Effector CD4-positive, alpha-beta T cell (primary cell): ENCODE measurements at places on chromosomes 6 and 20.
A peak's percentile ranks its signal among the peaks of the same experiment; 100 is the strongest.

DNA sequence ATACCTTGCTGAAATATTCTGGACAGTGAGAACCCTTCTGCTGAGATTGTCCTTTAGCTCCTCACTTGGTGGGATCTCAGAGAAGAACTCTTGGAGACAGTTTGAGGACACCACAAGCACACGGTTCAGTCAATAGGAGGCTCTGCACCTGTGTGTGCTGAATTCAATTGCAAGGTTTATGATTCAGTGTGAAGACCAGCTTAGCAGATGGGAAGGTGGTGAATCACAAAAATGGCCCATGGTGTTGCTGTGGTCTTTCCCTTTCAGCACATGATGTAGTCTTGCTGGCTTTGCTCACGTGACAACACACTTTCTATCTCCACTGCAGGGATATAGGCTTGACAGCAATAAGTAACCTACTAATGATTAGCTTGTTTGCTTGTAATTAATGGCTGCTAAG lies 270.3 kb downstream of the SLC24A3 start:
- no peak for DNase-seq

- no peak for DNase-seq
Observed at GRCh38 chr6:14468647-14469321, 351.2 kb downstream of the CD83 start.

- no peak for DNase-seq
Observed at GRCh38 chr20:43799150-43799711, 72.4 kb upstream of the GTSF1L start.

GRCh38 chr6:150857062-150857944 lies 8.2 kb upstream of the MTHFD1L start:
- no peak for DNase-seq

GRCh38 chr6:121686611-121687023 lies 251.2 kb downstream of the GJA1 start:
- DNase-seq, result no peak

- no peak for DNase-seq
Observed at GRCh38 chr6:89895276-89895874, 1.1 kb downstream of the GJA10 start.

GRCh38 chr6:113356139-113356538 lies 501.0 kb upstream of the MARCKS start:
- no peak for DNase-seq

DNA sequence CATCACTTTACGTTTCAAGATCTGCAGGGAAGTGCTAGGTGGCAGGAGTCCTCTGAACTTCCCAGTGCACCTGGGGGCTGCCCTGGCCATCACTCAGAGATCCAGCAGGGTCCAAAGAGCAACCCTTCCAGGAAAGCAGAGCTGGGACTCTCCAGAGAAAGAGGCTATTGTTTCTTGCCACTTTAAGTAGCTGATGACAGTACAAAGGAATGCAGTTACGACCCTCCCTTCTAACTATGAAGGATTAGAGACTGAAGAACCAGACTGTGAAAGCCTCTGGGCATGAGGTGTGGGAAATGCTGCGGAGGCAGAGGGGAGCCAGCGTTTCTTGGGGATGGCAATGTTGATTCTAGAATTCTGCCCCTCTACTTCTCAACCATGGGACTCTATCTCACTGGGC lies 189.1 kb upstream of the SUPT3H start:
- DNase-seq, result no peak

GRCh38 chr6:161242779-161243693 lies 30.8 kb downstream of the AGPAT4 start:
- no peak for DNase-seq

- DNase-seq, result peak; percentile 79
Observed at GRCh38 chr20:36435592-36436541, 105.5 kb upstream of the MYL9 start.

DNA sequence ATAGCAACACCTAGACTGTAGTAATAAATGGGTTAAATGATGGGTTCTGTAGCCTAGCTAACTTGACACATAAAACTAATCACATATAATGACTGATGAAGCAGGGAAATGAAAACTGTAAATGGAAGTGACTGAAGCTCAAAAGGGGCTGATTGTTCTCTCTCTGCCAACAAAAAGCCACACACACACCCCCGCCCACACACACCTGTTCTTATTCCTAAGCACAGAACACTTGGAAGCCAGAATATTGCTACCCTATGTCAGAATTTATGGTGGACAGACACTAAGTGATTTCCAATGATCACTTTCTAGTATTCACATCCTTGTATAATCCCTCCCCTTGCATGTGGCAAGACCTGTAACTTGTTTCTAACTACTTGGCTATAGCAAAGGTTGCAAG lies 603.5 kb downstream of the UTRN start:
- no peak for DNase-seq

DNA sequence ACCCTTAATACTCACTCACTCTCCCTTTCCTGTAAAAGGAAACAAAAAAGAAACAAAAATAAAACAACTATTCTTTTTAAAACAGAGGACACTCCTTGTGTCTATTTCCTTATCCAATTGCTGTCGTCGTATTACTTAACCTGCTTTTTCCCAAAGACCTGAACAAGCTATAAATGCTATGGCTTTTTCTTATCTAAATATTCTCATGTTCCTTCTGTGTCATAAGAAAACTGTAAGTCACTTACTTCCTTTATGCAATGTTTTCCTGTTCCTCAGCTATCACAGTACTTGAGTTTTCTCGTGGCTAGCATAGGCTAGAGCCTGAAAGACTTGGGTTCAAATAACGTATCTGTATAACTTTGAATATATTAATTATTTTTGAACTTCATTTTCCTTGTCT lies 99.2 kb downstream of the IRAK1BP1 start:
- DNase-seq, result no peak

DNA sequence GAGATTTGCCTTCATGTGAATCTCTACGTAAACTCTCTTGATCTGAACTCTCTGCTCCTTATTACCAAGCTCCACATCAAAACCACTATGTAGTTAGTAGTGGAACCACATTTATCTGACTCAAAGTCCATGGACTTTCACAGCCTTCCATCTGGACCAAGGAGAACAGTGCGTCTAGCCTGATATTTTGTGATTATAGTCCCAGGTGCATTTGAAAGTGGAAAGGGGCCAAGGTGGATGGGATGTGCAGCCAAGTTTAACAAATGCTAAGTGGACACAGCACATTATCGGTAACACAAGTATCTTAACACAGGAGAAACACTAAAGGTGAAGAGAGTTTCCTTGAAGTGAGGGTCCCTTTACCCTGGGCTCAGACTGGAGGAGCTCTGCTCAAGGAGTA lies 281.2 kb upstream of the SGK1 start:
- DNase-seq, result no peak

GRCh38 chr6:84575264-84575663 lies 189.1 kb downstream of the TBX18 start:
- no peak for DNase-seq

DNA sequence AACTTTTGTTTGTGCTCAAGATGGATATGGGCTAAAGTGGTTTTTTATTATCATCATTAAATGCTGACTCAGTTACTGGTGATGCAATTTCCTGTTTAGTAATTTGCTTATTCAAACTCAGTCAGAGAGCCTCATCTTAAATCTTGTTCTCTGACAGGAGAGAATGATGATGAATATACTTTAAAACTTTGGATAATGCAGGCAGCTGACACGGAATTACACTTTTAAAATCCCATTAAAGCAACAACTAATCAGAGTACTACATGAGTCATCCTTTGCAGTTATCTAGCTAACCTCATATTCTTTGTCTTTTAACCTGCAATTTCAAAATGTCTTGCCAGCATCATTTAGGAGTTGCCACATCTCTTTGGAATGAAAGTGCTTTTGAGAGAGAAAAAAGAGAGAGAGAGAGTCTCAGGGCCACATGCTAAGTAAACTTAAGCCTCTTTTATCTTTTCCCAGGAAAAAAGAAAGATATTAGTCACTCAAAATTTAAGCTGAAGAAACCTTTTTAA lies 9.2 kb upstream of the C6orf141 start:
- DNase-seq, result no peak

DNA sequence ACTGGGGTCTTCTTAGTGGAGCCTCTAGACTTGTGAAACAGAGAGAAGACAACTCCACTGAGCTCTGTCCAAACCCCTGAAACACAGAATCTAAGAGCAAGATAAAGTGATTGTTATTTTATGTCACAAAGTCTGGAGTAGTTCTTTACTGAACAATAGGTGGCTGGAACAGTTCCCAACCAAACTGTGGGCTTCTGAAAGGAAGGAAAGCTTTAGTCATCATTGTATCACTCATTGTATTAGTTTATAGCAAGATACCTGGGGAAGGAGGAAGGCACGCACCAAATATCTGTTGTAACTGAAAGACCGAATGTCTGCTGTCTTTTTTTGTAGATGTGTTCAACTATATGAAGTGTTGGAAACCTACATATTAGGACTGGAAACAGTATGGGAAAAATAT lies 284.9 kb upstream of the TBX18 start:
- no peak for DNase-seq

GRCh38 chr6:109854541-109855308 lies 123.4 kb upstream of the GPR6 start:
- no peak for DNase-seq

- no peak for DNase-seq
Observed at GRCh38 chr6:70956451-70957283, at the start of gene B3GAT2. TSS of gene B3GAT2 (minus strand) at chr6:70957060. CDS start at chr6:70956429, 631 bp downstream.
